T-helper 17 cell (primary cell): ENCODE measurements at places on chromosomes 7 and 10.

GRCh38 chr7:43904533-43905208 is 1.7 kb downstream of the URGCP start:
- no peak for DNase-seq

DNA sequence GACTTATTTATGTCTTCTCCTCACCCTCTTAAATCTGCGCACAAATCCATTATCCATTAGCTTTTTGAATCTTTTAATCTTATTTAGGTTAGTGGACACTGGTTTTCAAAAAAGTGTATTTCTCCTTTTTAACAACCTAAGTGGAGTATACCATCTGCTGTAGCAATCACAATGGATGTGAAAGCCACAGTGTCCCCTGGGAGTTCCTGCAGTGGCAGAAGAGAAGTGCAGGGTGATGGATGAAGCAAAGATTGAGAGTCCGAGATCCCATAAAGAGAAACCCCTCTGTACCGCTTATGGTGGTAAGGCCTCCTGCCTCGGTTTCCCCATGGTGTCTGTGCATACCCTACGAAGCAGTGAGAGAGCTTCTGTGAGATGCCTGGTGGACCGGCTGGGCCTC is 236.4 kb downstream of the COBL start:
- DNase-seq: no peak

GRCh38 chr10:102066399-102067088 is 1.4 kb downstream of the HPS6 start:
- no peak for DNase-seq

GRCh38 chr7:113113912-113114311 is 4.4 kb downstream of the SMIM30 start:
- DNase-seq: no peak

DNA sequence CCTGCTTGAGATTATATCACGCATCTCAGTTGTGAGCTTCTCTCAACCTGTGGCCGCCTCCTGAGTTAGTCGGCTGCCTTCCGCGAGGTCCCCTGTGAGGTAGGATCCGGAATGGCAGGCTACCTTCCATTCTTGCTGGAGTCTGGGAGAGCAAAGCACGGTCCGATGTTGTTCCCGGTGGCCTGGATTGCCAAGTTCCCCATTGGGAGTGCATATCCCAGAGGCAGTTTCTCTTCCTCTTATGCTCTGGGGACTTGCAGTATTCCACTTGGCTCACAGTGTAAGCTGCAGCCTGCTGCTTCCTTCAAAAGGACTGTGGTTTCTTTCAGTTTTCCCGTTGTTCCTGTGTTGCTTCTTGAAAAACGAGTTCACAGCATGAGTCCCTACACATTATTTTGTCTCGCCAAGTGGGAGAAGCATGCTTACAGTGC is 225.4 kb upstream of the ZWINT start:
- DNase-seq: no peak

DNA sequence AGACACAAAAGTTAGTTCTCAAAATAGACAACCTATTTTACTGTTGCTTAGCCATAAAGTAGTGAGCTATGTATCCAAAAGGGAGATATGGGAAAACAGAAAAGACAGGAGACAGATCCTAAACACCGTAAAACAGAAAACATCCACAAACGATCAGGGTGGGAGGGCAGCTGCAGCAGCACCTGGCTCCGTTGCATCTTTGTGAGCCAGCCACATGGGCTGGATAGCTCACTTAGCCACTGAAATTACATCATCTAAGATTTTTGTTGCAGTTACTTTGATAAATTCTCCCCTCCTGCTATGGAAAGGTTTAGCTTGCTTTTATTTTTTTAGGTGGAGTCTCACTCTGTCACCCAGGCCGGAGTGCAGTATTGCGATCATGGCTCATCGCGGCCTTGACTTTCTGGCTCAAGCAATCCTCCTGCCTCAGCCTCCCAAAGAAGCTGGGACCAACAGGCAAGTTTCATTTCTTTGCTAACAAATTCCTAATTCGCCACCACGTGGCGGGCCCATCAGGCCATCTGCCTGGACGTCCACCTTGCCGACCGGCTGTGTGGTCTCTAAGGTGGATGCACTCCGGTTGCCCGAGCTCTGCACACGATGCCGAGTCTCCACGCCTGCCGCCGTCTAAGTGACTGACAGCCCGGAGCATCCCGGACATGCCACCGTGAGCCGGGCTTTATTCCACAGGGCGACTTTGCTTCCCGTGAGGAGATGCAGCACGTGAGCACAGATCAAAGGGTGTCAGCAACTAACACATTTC is 159.8 kb downstream of the DIP2C start:
- DNase-seq: no peak

- no peak for DNase-seq
Measured at GRCh38 chr7:153151766-153152165, 392.2 kb downstream of the ACTR3B start.

DNA sequence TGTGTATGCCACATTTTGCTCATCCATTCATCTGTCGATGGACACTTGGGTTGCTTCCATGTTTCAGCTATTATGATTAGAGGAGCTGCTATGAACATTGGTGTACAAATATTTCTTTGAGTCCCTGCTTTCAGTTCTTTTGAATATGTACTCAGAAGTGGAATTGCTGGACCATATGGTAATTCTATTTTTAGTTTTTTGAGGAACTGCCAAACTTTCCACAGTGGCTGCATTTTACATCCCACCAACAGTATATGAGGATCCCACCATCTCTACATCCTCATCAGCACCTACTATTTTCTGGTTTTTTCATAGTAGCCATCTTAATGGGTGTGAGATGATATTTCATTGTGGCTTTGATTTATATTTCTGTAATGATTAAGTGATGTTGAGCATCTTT is 44.7 kb upstream of the ZMIZ2 start:
- DNase-seq: no peak

DNA sequence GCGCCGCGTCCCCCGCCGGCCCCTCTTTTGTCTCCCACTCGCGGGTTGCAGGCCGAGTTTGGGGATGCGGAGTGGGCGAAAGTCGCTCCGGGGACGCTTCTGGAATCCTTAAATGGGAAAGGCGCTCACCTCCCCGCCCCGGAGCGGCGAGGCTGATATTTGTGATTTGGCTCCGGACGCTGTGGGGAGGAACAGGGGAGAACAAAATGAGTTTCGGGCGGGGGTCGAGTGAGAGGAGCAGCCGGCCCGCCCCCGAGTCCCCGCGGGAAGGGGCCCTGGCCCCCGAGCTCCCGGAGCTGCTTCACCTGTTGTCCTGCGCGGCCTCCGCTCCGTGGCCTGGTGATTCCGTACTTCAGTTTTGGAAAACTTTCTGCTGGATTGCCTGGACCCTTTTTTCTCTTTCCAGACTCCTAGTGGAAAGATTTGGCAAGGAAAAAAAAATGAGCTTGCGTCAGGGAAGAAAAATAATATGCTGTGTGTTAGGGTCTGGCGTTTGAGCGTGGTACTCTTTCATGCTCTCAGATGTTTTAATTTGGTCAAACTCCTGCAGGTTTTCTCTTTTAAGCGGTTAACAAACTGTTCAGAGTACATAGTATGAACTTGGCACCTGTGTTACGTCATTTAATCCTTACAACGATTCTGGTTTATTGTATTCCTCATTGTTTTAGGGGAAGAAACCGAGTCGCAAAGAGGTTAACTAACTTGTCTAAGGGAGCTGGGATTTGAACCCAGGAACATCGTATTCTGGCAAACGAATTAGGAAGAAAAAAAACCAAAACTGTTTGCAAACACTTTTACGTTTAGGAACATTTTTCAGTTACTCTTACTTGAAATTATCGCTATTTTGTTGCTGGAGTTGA is 924 bp downstream of the BMPR1A start:
- DNase-seq: no peak

GRCh38 chr7:143906151-143906550 is 4.2 kb upstream of the TCAF1 start:
- DNase-seq: no peak

DNA sequence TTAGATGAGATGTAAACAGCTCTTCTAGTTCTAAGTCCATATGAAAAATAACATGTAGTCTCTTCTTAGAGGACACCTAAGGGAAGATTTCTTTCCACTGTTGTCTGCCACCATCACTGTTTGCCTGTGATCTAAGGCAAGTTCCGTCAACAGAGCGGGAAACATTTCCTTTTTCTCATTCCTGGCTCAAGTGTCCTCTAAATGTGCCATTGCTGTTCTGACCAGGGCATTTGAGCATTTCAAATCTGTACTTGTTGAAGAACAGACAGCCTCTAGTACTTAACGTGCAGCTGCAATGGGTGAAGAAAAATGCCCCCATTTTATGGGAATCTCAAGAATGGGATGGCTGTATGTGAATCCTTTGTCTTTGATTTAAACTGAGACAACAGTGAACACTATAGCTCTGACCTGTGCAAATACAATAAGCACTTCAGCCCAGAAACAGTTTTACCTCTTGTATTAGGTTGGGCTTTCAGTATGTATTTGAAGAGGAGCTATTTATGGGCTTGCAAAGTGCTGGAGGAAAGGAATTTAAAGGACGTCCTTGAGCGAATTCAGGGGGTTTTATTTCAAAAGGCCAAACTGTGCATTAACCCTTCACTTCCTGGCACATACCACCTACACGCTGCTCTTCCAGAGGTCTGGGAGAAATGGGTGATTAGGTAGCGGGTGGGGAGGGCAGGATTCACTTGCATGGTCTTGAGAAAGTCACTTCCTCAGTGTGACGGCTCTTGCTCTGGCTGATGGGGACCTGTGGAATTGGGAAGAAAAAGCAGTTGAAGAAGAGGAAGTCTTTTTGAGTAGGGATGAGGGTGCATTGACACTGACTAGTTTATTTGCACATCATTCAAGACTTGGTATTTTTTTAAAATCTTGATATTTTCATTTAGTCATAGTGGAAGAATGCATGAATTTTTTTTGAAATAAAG is 66.1 kb downstream of the THNSL1 start:
- DNase-seq: no peak

GRCh38 chr7:124130-124949 is 68.0 kb upstream of the FAM20C start:
- no peak for DNase-seq

GRCh38 chr10:76213876-76214275 is 782.5 kb downstream of the LRMDA start:
- no peak for DNase-seq

DNA sequence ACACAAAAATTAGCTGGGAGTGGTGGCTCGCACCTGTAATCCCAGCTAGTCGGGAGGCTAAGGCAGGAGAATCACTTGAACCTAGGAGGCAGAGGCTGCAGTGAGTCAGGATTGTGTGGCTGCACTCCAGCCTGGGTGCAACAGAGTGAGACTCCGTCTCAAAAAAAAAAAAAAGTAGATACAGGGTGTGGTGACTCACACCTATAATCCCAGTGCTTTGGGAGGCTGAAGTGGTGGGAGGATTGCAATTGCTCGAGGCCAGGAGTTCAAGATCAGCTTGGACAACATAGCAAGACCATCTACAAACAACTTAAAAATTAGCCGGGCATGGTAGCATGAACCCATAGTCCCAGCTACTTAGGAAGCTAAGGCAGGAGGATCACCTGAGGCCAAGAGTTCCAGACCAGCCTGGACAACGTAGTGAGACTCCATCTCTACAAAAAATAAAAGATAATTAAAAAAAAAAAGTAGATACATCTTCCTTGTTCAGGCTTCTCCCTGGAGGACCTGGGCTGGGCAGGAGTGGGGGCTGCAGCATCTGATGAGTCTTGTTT is 2.0 kb downstream of the MOSPD3 start:
- no peak for DNase-seq

GRCh38 chr10:133241501-133242205 is 4.0 kb downstream of the VENTX start:
- no peak for DNase-seq
